ENCODE measurements at places on chromosomes 3 and 15. TPM values are rescaled to one million over a fixed set of nuclear protein-coding genes. Genes with fewer than 3 reads are reported as not detected.

Gene SLC22A13
- total RNA-seq, result not detected

DNA sequence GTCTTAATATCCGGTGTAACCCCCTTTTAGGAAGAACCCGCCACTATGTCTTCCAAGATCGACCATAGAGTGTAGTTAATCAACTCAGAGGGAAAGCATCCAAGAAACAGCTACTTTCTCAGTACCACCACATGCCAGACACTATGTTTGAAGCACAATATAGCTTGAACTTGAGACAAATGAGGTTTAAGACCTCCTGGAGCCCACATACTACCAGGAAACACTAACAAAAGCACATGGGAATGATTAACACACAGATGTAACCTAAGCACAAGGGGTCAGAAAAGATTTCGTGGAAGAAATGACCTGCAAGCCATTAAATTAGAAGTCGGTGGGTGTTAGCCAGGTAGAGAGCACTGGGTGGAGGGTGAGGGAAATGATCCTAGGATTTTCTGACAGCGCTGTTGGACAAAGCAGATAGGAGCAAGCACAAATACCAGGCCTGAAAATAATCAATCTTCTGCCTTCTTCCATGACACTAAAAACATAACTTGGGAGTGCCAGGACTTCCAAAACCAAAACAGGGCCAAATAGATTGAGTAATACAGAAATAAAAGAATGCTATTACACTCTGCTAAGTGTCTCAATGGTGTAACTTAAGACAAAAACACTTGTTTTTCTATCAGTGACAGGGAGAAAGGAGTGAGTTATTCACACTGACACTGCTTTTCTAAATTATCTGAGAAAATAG, 213.7 kb downstream of the FOXP1 start:
- no peaks in the 10 kb centered on the region for H3K36me3 ChIP-seq
- no peak overlapping the region for H3K4me3 ChIP-seq
- no peak for DNase-seq
- H3K27ac ChIP-seq, result no peak overlapping the region
- no peaks in the 10 kb centered on the region for H3K27me3 ChIP-seq

GRCh38 chr3:129038121-129038855, 22.3 kb upstream of the GP9 start:
- no peak overlapping the region for H3K27ac ChIP-seq
- no peak overlapping the region for H3K4me3 ChIP-seq
- no peaks in the 10 kb centered on the region for H3K36me3 ChIP-seq
- no peaks in the 10 kb centered on the region for H3K4me1 ChIP-seq
- no peak for DNase-seq

DNA sequence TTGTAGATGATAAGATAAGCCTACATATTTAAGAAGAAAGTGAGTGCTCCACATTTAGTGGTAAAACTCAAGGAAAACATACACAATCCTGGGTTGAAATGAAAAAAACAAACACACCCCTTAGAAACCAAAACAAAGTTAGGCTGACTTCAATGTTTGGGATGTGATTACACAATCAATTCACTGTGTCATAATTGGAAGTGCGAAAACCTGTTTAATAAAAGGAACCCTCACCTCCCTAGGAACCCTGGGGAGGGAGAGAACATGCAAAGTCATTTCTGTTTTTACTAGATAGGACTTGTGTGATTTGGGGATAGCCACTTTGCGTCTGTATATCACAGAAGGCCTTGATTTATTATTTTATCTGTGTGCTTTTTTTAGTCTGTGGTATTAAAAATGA, 275.0 kb downstream of the NFKBIZ start:
- no peaks in the 10 kb centered on the region for H3K36me3 ChIP-seq
- no peak overlapping the region for H3K4me3 ChIP-seq
- no peak overlapping the region for H3K27ac ChIP-seq
- DNase-seq, result no peak

Gene EPHB3
- total RNA-seq, result 2.9 TPM

- H3K36me3 ChIP-seq, result no peaks in the 10 kb centered on the region
- H3K27me3 ChIP-seq, result no peaks in the 10 kb centered on the region
- DNase-seq, result no peak
- no peak overlapping the region for H3K4me3 ChIP-seq
- no peaks in the 10 kb centered on the region for H3K4me1 ChIP-seq
These were observed 964.7 kb downstream of the TUSC7 start for GRCh38 chr3:117674321-117674720.

GRCh38 chr3:123723070-123723469, 138.2 kb upstream of the HACD2 start:
- H3K27me3 ChIP-seq, result no peaks in the 10 kb centered on the region
- DNase-seq, result no peak
- H3K36me3 ChIP-seq, result no peaks in the 10 kb centered on the region

Gene RPN1
- 374 TPM for total RNA-seq

Gene CPA3
- total RNA-seq, result 0.08 TPM

GRCh38 chr3:183013074-183013473, 32.7 kb upstream of the DCUN1D1 start:
- no peak for DNase-seq
- no peak overlapping the region for H3K27ac ChIP-seq
- peaks cover 10% of the 10 kb centered on the region for H3K36me3 ChIP-seq
- H3K4me1 ChIP-seq, result peaks cover 15% of the 10 kb centered on the region

Gene MAP1A
- total RNA-seq, result 37.3 TPM
